Uterine smooth muscle cell (primary cell): ENCODE measurements at places on chromosomes 4 and X. TPM values are rescaled to one million over a fixed set of nuclear protein-coding genes. Genes with fewer than 3 reads are reported as not detected.

The HERC3 gene
- total RNA-seq = 18.9 and 23.4 TPM in 2 replicates

The RNF128 gene
- 1.5 and 2.0 TPM in 2 replicates for total RNA-seq

The KDR gene
- total RNA-seq = 0.75 and 0.77 TPM in 2 replicates

The GSPT2 gene
- total RNA-seq = 8.1 and 8.4 TPM in 2 replicates

The PFKFB1 gene
- 0.11 TPM in 1 of 2 replicates, not detected in the other for total RNA-seq

The AMTN gene
- not detected in 2 replicates for total RNA-seq

The NRK gene
- 0.37 and 1.3 TPM in 2 replicates for total RNA-seq

The DGAT2L6 gene
- not detected in 2 replicates for total RNA-seq

The IL2 gene
- total RNA-seq = not detected in 2 replicates

The SLC4A4 gene
- 2.0 and 9.6 TPM in 2 replicates for total RNA-seq

The TMPRSS11A gene
- total RNA-seq = not detected in 2 replicates

The FABP2 gene
- total RNA-seq = not detected in 2 replicates

The GABRG1 gene
- not detected in 2 replicates for total RNA-seq

The POU4F2 gene
- not detected in 2 replicates for total RNA-seq
